ENCODE measurements at places on chromosomes 5 and 9.

GRCh38 chr9:98702835-98703380 is 5.8 kb downstream of the GABBR2 start:
- no peak overlapping the region for H3K27ac ChIP-seq
- no peak for DNase-seq
- peaks cover 24% of the 10 kb centered on the region for H3K27me3 ChIP-seq
- H3K36me3 ChIP-seq, result no peaks in the 10 kb centered on the region

DNA sequence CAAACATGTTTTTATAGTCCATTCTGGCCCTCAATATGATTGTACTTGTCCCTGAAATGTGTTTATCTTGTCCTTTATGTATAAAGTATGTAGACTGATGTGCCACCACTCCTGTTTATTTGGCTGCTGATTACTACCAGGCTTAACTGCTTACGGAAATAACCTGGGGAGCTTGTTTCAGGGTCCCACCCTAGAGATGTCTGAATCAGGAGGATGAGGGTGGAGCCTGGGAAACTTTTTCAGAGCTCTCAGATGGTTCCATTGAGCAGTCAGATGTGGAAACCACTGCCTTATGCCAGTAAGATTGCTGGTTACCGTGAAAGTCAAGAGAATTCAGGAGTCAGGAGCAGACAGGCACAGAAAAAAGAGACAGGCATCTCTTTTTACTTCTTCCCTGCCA is 19.2 kb downstream of the SLC23A1 start:
- no peak overlapping the region for H3K4me3 ChIP-seq
- no peak overlapping the region for H3K27ac ChIP-seq
- DNase-seq, result no peak
- no peaks in the 10 kb centered on the region for H3K4me1 ChIP-seq
- H3K27me3 ChIP-seq, result no peaks in the 10 kb centered on the region

- no peak for DNase-seq
- peaks cover 95% of the 10 kb centered on the region for H3K36me3 ChIP-seq
- H3K27me3 ChIP-seq, result no peaks in the 10 kb centered on the region
Measured at GRCh38 chr9:137750007-137750406, 127.6 kb upstream of the CACNA1B start.

DNA sequence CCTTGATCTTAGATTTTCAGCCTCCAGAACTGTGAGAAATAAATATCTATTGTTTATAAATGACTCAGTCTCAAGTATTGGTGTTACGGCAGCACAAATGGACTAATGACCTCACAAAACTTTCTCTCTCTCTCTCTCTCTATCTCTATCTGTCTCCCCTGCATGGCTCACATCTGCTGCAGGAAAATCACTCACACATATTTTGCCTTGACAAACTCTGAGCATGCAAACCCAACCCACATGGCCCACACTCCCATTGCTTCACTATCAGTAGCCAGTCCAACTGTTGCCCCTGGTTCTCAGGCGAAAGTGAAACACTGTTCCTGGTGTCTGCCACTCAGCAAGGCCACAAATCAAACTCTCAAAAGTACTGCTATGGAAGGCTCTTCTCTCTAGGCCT is 66.4 kb upstream of the PIK3R1 start:
- H3K36me3 ChIP-seq, result no peaks in the 10 kb centered on the region
- no peak overlapping the region for H3K27ac ChIP-seq
- no peak overlapping the region for H3K4me3 ChIP-seq
- no peak for DNase-seq
- no peaks in the 10 kb centered on the region for H3K4me1 ChIP-seq

- no peaks in the 10 kb centered on the region for H3K36me3 ChIP-seq
- no peak overlapping the region for H3K4me3 ChIP-seq
- peaks cover 2% of the 10 kb centered on the region for H3K27me3 ChIP-seq
- no peaks in the 10 kb centered on the region for H3K4me1 ChIP-seq
- DNase-seq, result no peak
Measured at GRCh38 chr5:55096861-55097260, 5.6 kb upstream of the GZMA start.

DNA sequence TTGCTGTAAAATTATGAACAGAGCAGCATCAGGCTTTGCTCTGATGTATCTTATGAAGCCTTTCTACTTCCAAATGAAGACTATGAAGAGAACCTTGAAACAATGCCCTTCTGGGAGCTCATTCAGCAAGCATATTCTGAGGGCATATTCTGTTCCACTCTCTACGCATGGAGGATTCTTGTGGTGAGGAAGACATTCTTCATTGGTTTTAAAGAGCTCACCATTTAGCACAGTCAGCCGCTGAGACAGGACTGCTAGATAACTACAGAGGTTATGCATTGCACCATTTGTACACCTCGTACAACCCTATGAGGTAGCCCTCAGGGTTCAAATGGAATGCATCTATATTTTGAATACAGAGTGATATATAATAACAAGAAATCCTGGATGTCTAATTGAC is 61.0 kb downstream of the INVS start:
- H3K36me3 ChIP-seq, result no peaks in the 10 kb centered on the region
- no peak overlapping the region for H3K27ac ChIP-seq
- H3K4me1 ChIP-seq, result no peaks in the 10 kb centered on the region
- H3K4me3 ChIP-seq, result no peak overlapping the region
- no peaks in the 10 kb centered on the region for H3K27me3 ChIP-seq

GRCh38 chr5:134944630-134945029 is 23.1 kb upstream of the CATSPER3 start:
- H3K36me3 ChIP-seq, result peaks cover 18% of the 10 kb centered on the region
- H3K27me3 ChIP-seq, result no peaks in the 10 kb centered on the region
- H3K27ac ChIP-seq, result no peak overlapping the region
- H3K4me3 ChIP-seq, result no peak overlapping the region
- H3K4me1 ChIP-seq, result no peaks in the 10 kb centered on the region

DNA sequence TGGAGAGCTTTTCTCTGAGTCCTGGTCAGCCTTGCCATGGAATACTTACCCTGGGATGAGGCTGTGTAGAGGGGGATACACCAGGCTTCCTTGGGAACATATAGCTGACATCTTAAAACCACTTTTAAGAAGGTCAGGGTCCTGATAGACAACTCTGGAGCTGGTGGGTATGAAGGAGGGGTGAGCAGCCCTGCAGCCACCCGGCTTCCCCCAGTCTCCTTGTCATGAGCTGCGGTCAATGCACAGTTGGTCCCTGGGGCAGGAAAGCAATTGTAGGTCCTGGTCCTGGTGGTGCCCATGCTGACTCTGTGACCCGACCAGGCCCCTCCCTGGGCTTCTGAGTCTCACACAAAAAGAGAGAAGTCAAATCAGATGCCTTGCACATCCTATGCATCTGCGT is 63.6 kb downstream of the MRPL36 start:
- H3K27me3 ChIP-seq, result no peaks in the 10 kb centered on the region
- H3K36me3 ChIP-seq, result no peaks in the 10 kb centered on the region
- no peak for DNase-seq

DNA sequence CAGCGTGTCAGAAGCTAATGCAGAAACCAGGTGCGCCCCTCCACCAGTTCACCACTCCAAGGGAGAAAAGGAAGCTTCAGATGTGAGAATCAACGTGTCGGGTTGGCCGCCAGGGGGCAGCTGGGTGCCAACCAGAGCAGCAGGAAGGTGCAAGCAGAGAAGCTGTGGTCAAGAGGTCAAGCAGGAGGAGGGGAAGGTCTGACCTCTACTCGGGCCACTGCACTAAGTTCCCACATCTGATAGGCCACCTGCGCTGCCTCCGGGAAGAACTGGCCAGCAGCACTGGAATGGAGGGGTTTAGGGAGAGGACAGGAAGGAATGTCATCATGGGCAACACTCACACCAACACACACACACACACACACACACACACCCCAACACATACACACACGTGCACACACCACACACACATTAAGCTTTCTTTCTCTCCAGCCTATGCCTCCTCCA is 31.4 kb downstream of the ANXA6 start:
- H3K27ac ChIP-seq, result peak overlapping the region; percentile 50
- peaks cover 27% of the 10 kb centered on the region for H3K4me1 ChIP-seq
- peak; percentile 77 for DNase-seq
- H3K4me3 ChIP-seq, result no peak overlapping the region
- no peaks in the 10 kb centered on the region for H3K27me3 ChIP-seq

DNA sequence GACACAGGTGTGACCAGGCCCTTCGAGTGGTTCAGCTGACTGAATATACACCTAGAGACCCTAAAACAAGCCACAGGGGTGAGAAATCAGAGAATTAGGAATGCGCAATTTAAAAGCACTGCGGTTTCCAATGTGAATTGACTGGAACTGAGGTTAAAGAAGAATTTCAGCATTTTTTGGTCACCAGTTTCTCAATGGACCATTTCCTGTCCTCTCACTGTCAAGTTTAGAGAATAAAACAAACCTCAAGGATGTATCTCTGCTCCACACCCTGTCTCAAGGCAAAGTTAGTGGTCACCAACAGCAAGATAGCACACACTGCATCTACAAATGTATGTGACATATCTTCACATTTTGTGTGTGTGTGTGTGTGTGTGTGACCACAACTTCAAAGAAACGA is 143.8 kb upstream of the MAP3K1 start:
- H3K36me3 ChIP-seq, result no peaks in the 10 kb centered on the region
- no peaks in the 10 kb centered on the region for H3K27me3 ChIP-seq
- H3K27ac ChIP-seq, result peak overlapping the region; percentile 93
- H3K4me1 ChIP-seq, result peaks cover 86% of the 10 kb centered on the region

DNA sequence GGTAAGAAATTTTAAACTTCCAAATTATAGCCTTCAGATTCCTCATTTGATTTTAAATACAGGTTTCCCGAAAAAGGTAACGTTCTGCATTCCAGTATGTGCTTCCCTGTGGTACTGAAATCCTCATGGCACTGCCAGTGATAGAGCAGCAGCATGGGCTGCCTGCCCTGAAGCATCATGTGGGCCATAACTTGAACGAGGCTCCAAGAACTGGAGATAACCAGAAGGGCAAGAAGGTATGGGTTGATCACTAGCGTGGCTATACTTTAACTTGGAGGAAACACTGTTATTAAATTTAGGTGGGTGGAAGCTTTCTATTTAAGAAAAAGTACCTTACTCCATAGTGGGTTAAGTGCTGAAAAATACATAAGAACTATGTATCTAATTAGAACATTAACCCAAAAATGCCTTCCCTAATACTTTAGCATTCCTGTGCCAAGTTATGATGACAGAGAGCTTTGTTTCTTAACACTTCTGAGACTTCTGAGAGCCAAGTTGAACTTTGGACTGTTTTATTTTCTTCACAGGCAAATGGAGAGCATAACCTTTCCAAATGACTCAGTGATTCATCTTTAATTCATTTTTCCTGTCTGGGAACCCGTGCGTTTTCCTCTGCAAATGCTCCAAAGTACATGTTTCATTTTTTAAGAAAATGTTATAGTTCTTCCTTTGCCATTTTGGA is 191.5 kb upstream of the GNA14 start:
- H3K4me3 ChIP-seq, result no peak overlapping the region
- no peaks in the 10 kb centered on the region for H3K36me3 ChIP-seq
- peak overlapping the region; percentile 2 for H3K27ac ChIP-seq
- H3K4me1 ChIP-seq, result peaks cover 8% of the 10 kb centered on the region

GRCh38 chr9:27888661-27889295 is 315.5 kb upstream of the C9orf72 start:
- H3K36me3 ChIP-seq, result no peaks in the 10 kb centered on the region
- no peaks in the 10 kb centered on the region for H3K27me3 ChIP-seq
- no peak overlapping the region for H3K27ac ChIP-seq
- H3K4me3 ChIP-seq, result no peak overlapping the region

GRCh38 chr5:112923988-112924387 is 2.0 kb upstream of the REEP5 start:
- peaks cover 12% of the 10 kb centered on the region for H3K36me3 ChIP-seq
- peaks cover 81% of the 10 kb centered on the region for H3K4me1 ChIP-seq
- peak overlapping the region; percentile 37 for H3K27ac ChIP-seq
- no peak overlapping the region for H3K4me3 ChIP-seq
- no peak for DNase-seq

Data from CD14-positive monocyte (primary cell).